Occipital lobe (tissue), 3 donors: ENCODE measurements at places on chromosomes 1 and 21. TPM values are rescaled to one million over a fixed set of nuclear protein-coding genes. Genes with fewer than 3 reads are reported as not detected.

The SPRR5 gene
- not detected for total RNA-seq

The ZSCAN20 gene
- 10.3 TPM for total RNA-seq

The KCNH1 gene
- 5.1 TPM for total RNA-seq

The SLC44A3 gene
- 2.2 TPM for total RNA-seq

The CRNN gene
- total RNA-seq = not detected

The ARTN gene
- 0.62 TPM for total RNA-seq

The TINAGL1 gene
- 2.8 TPM for total RNA-seq

The GSTM1 gene
- not detected for total RNA-seq

The TACSTD2 gene
- total RNA-seq = 0.16 TPM

The TEKT2 gene
- total RNA-seq = 9.2 TPM

The CFAP107 gene
- total RNA-seq = not detected

The IFNLR1 gene
- total RNA-seq = 0.16 TPM

The AADACL3 gene
- total RNA-seq = not detected

The ANXA9 gene
- not detected for total RNA-seq

The PTPN14 gene
- total RNA-seq = 2.7 TPM

The CFAP74 gene
- 0.47 TPM for total RNA-seq

The RSPH1 gene
- total RNA-seq = 0.16 TPM

The RAB3B gene
- 8.4 TPM for total RNA-seq

The SPRR2B gene
- not detected for total RNA-seq

The HLX gene
- total RNA-seq = 0.31 TPM

The IQGAP3 gene
- 1.1 TPM for total RNA-seq

The UHMK1 gene
- 48.4 TPM for total RNA-seq

The KCNJ9 gene
- 14.7 TPM for total RNA-seq

The RGS8 gene
- total RNA-seq = 7.8 TPM

The MX2 gene
- total RNA-seq = 0.62 TPM

The NECAP2 gene
- total RNA-seq = 25.9 TPM

The IFI44L gene
- 27.5 TPM for total RNA-seq

The FHAD1 gene
- 0.31 TPM for total RNA-seq

The CIART gene
- 2.5 TPM for total RNA-seq

The TMPRSS2 gene
- total RNA-seq = not detected

The S100A4 gene
- 0.62 TPM for total RNA-seq

The GPATCH2 gene
- total RNA-seq = 40.2 TPM

The ACADM gene
- 69.1 TPM for total RNA-seq

The OR10R2 gene
- total RNA-seq = not detected

The ADAMTS4 gene
- total RNA-seq = 0.62 TPM

The GBP5 gene
- 1.6 TPM for total RNA-seq

The KRTAP7-1 gene
- total RNA-seq = not detected

The SNAP47 gene
- 59.3 TPM for total RNA-seq

The GPR52 gene
- 12.9 TPM for total RNA-seq

The RHEX gene
- total RNA-seq = not detected

The ATP6V1G3 gene
- total RNA-seq = not detected

The FCRL5 gene
- total RNA-seq = not detected

The NES gene
- total RNA-seq = 24.0 TPM

The RAVER2 gene
- 22.9 TPM for total RNA-seq

The ERG gene
- 1.2 TPM for total RNA-seq

The NBPF6 gene
- total RNA-seq = not detected

The APOBEC4 gene
- not detected for total RNA-seq

The TARBP1 gene
- total RNA-seq = 90.6 TPM

The EMC1 gene
- 74.1 TPM for total RNA-seq

The FAM43B gene
- total RNA-seq = 0.16 TPM

The SPRR1B gene
- not detected for total RNA-seq

The AMY1B gene
- not detected for total RNA-seq

The SNIP1 gene
- 25.0 TPM for total RNA-seq
